Camera-type eye (tissue), 1 donor: ENCODE measurements at places on chromosomes 11 and 22. TPM values are rescaled to one million over a fixed set of nuclear protein-coding genes. Genes with fewer than 3 reads are reported as not detected.

The CASP5 gene
- total RNA-seq, result not detected

The EMSY gene
- 63.1 TPM for total RNA-seq

The TSKU gene
- 31.2 TPM for total RNA-seq

The SYT7 gene
- total RNA-seq, result 27.4 TPM

The TRIM6 gene
- total RNA-seq, result 5.8 TPM

The SPON1 gene
- total RNA-seq, result 135 TPM

The FJX1 gene
- total RNA-seq, result 29.5 TPM

The APBB1 gene
- 84.1 TPM for total RNA-seq

The CABP2 gene
- 5.6 TPM for total RNA-seq

The TRPM5 gene
- 0.11 TPM for total RNA-seq

The BACE1 gene
- total RNA-seq, result 37.7 TPM

The OR52I1 gene
- not detected for total RNA-seq

The SMIM35 gene
- 0.11 TPM for total RNA-seq

The MS4A12 gene
- total RNA-seq, result not detected

The OR9Q2 gene
- total RNA-seq, result not detected

The HTR3B gene
- total RNA-seq, result not detected

The SLCO2B1 gene
- total RNA-seq, result 9.3 TPM

The ALX4 gene
- total RNA-seq, result 11.8 TPM

The BEST1 gene
- 66.5 TPM for total RNA-seq

The USH1C gene
- 1.3 TPM for total RNA-seq

The OR8A1 gene
- not detected for total RNA-seq

The C11orf52 gene
- total RNA-seq, result 1.3 TPM

The SLC22A8 gene
- 8.5 TPM for total RNA-seq

The RFPL2 gene
- total RNA-seq, result not detected

The LRRC32 gene
- total RNA-seq, result 25.8 TPM

The DPAGT1 gene
- 29.1 TPM for total RNA-seq

The MRGPRX4 gene
- total RNA-seq, result not detected

The NRXN2 gene
- 83.9 TPM for total RNA-seq

The F2 gene
- not detected for total RNA-seq

The ISX gene
- total RNA-seq, result not detected

The DBX1 gene
- not detected for total RNA-seq

The OR51B4 gene
- total RNA-seq, result not detected

The CYB5R3 gene
- 42.4 TPM for total RNA-seq

The ABCG4 gene
- 14.6 TPM for total RNA-seq

The MPPED1 gene
- total RNA-seq, result 11.1 TPM

The SLC6A5 gene
- 0.99 TPM for total RNA-seq

The IL17REL gene
- 0.55 TPM for total RNA-seq

The GAS2 gene
- 60.0 TPM for total RNA-seq

The SHISAL1 gene
- 6.3 TPM for total RNA-seq

The CRYBB3 gene
- 325 TPM for total RNA-seq

The TIGD3 gene
- total RNA-seq, result 3.6 TPM

The LDLRAD3 gene
- total RNA-seq, result 25.1 TPM

The EEF1G gene
- 1,400 TPM for total RNA-seq

The KDELR3 gene
- 23.1 TPM for total RNA-seq

The STK33 gene
- 36.1 TPM for total RNA-seq
